ENCODE measurements at places on chromosomes 11 and 22.

DNA sequence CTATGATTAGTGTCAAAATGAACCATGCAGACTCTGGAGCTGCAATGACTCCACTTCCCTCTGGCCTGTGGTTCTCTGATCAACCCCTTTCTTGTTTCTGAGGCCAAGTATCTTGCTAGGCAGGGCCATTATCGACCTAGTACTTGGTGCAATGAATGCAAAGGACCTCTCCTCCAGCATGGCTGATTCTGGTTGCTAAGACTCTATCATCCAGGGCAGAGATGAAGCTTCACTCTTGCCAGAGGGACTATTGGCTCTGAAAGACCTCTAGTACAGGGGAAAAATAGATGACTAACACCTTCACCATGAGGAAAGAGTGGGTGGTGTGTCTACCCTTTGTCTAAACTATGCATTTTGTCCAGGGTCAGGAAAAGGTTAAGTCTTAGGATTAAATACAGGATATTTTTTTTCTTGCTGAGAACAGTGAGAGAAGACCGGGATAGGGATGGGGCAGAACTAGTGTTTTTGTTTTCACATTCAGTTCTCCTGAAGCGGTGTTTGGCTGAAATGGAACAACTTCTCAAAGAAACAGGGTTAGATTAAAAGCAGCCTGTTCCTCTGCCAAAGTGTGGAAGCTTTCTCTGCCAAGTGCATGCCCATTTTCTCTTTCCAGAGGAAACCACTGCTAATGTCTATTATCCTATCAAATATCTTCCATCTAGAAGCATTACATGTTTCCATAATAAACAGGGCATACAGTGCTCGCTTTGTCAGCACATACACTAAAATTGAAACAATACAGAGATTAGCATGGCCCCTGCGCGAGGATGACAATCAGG, 5.0 kb upstream of the MTFP1 start:
- DNase-seq, result no peak

DNA sequence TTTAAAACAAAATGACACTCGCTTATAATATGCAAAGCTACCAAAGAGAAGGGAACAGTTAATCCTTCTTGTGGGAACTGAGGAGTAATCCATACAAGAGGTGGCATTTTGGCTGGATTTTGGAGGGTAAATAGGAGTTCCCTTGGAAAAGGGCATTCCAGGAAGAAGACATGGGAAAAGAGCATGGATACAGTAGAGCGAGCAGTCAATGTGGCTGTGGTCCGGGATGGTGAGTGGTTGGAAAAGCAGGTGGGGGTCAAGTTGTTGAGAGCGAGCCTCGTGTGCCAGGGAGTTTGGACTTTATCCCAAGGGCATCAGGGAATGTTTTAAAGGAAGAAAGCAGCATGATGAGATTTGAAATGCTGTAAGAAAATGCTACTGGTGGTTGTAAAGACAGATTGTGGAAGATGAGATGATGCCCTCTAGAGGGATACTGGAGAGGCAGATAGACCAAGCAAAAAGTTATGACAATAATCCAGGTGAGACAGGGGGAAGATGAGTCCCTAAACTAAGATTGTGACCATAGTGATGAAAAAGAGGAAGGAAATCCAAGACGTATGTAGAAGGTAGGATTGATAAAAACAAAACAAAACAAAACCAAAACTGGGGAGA, 3.8 kb upstream of the MMP7 start:
- no peak for DNase-seq

- DNase-seq, result no peak
Measured at GRCh38 chr11:119585043-119585781, 143.8 kb downstream of the NECTIN1 start.

DNA sequence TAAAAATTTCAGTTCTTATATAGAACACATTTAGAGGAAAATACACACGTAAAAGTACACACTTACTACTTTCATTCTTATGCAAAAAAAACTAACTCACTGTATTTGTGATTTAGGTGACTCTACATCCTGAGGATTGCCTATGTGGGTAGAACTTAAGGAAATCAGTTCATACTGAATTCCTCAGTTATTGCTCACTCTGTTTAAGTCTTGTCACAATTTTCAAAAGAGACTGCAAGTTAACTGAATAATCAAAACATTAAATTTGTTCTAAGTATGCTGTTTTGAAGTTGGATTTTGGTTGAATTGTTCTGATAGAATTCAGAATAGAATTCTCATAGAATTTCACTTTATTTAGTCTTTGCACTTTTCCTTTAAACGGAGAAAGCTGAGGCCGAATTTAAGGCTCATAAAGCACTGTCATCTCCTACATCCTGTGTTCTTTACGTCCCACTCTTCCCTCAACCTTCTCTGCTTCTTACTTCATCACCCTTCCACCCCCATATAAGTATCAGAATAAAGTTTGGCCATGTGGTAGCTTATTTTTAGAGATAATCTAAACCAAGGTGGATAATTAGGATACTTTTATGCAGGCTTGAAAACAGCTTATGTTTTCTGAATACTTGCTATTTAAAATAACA, 59.8 kb downstream of the APOL5 start:
- DNase-seq, result no peak

GRCh38 chr11:3041699-3042441, 15.4 kb downstream of the CARS1 start:
- no peak for DNase-seq

DNA sequence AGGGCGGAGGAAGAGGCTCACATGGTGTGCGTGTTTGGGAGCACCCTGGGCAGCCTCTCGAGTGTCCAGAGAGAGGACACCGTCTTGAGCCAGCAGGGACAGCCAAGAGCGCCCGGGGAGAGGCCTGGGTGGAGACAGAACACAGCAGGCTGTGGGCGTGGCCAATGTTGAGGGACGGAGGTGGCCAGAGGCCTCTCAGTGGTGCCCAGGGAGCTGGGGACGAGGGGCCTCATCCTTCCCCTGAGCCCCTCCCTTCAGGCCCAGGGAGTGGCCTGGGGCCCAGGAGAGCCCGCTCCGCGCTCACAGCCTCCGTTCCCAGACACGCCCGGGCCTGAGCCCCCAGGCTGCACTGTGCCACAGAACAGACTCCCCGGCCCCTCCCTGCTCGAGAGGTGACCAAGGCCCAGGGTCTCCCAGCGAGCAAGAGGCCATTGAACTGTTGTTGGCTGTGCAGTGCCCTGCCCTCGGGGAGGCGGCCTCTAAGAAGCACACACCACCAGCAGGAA, 48.4 kb downstream of the CDKN1C start:
- no peak for DNase-seq

- no peak for DNase-seq
Measured at GRCh38 chr11:27977031-27977430, 130.9 kb downstream of the KIF18A start.

GRCh38 chr22:39174498-39175352, 22.2 kb upstream of the CBX7 start:
- DNase-seq, result peak; percentile 63

GRCh38 chr22:39559456-39560105, 11.0 kb upstream of the CACNA1I start:
- no peak for DNase-seq

GRCh38 chr11:25037431-25037830, 540.6 kb downstream of the LUZP2 start:
- DNase-seq, result no peak

DNA sequence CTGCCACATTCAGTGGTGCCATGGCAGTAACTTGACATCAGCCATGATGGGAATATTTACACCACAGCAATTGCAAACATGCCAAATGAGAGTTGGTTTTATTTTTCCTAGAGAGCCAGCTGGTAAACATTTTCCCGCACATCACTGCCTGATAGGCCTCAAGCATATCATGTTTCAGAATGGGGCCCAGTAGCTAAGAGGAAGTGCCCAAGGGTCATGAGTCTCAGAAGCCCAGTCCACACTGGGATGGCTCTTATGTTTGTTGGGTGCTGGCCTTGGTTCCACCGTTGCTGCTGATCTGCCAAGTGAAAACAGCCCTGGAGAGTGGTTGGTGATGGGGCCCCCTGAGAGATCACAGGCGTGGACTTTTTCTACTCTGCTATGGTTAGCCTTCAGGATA, 64.3 kb upstream of the NAV2 start:
- DNase-seq, result no peak

DNA sequence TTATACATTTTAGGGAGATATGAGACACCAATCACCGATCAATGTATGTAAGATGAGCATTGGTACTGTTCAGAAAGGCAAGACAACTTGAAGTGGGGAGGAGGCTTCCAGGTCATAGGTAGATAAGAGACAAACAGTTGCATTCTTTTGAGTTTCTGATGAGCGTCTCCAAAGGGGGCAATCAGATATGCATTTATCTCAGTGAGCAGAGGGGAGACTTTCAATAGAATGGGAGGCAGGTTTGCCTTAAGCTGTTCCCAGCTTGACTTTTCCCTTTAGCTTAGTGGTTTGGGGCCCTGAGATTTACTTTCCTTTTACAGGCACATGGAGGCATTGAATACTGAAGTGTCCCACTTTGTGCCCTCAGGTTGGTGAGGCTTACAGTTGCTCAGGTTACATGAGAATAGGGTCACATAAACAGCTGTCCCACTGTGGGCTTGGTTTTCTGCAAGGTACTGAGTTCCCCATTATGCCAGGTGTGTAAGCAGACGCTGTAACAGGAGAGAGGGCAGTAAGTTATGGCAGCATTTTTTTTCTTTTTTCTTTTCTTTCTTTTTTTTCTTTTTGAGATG, 129.8 kb upstream of the SERPIND1 start:
- no peak for DNase-seq

- DNase-seq, result no peak
Measured at GRCh38 chr11:17652556-17652955, 66.8 kb upstream of the MYOD1 start.
